ENCODE measurements at places on chromosomes 16 and 17.

GRCh38 chr17:20009052-20009301 lies 182 bp upstream of the SPECC1 start:
- DNase-seq: peak; percentile 1

DNA sequence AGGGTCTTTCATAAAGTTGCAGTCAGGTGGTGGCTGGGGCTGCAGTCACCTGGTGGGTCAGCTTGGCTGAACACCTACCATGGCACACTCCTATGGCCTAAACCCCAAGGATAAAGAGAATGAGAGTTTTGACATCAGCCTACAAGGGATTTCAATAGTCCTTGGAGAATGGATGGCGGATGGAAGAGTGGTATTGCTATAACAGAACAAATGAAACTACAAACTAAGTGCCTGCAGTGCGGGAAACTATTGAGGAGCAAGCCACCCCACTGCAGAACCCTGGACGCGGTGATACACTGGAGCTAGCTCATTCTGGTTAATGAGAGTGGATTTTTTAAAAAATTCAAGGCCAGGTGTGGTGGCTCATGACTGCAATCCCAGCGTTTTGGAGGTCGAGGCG lies 3.0 kb upstream of the PRPSAP2 start:
- no peak for DNase-seq

GRCh38 chr17:57443781-57444180 lies 187.5 kb downstream of the MSI2 start:
- DNase-seq: no peak

DNA sequence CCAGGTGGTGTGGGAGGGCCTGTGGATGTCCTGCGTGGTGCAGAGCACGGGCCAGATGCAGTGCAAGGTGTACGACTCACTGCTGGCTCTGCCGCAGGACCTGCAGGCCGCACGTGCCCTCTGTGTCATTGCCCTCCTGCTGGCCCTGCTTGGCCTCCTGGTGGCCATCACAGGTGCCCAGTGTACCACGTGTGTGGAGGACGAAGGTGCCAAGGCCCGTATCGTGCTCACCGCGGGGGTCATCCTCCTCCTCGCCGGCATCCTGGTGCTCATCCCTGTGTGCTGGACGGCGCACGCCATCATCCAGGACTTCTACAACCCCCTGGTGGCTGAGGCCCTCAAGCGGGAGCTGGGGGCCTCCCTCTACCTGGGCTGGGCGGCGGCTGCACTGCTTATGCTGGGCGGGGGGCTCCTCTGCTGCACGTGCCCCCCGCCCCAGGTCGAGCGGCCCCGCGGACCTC lies 798 bp downstream of the CLDN9 start:
- no peak for DNase-seq

DNA sequence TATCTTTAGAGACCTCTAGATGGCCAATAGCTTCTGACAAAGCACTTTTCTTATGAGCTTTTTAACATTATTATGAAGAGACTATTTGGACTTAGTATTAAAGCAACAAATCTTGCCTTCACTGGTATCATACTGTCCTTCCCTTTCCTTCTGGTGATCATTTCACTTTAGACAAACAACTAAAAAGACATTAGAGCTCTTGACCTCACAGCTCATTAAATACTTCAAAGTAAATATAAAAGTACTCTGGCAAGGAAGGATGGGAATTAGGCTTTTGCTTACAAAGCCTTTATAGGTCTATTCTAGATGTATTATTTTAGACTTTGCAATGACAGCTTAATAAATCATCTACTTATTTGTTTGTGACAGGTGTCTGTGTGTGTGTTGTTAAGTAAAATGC lies 11.1 kb downstream of the STXBP4 start:
- DNase-seq: no peak

- no peak for DNase-seq
These were observed 46.9 kb downstream of the ZNF423 start for GRCh38 chr16:49809062-49809461.

GRCh38 chr17:57668332-57668731 lies 76.8 kb downstream of the CCDC182 start:
- no peak for DNase-seq

DNA sequence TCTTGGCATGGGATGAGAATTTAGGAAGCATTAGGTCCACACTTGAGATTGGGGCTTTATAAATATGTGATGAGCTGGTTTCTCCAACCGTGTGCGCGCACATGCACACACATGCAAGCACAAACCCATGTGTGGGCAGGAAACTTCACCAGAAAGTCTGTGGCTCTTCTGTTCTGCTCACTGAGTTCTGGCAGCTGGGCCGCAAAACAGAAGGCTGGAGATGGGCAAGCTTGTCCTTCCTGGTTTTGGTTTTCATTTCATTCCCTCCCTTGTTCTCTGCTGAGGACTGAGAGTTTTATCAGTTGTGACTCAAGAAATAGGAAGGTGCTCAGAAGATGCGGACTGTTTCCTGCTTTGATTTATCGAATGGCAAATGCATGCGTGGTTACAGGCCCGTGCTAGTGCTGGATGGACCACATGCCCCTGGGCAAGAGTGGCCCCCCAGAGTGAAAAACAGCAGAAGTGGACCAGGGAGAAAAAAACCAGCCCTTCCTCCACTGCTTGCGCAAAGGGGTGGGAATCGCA lies 14.1 kb downstream of the MAP3K14 start:
- no peak for DNase-seq

DNA sequence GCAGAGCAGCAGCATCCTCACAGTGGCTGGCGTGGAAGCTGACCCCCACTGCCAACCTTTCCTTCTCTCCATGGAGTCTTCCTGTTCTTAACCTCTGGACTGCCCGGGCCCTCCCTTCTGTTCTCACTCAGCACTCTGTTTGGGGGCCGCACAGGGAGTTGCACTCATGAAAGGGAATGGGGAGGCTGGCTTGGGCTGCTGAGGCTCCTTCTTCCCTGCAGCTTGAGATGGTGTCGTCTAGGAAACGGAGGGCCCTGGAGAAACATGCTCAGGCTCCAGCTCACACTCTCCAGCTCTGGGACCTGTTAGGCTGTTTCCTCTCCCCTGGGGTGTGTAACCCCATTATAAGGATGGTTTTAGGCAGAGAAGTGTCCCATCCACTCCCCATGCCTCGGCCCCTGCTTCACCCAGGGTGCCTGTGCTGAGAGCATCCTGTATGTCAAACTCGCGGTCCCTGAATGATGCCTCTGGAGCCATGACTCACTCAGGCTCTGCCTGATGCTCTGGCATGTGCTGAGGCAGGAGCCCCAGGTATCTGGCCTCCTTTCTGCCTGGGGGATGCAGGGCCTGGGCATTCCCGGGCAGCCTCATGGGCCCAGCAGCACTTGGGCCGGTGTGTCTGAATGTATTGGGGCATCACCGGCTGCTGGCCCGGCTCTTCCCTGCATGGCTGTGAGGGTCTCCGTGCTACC lies 18.9 kb downstream of the TMEM94 start:
- no peak for DNase-seq

GRCh38 chr17:14150619-14151018 lies 81.3 kb downstream of the COX10 start:
- no peak for DNase-seq

GRCh38 chr16:84986102-84986501 lies 25.2 kb downstream of the ZDHHC7 start:
- DNase-seq: no peak
